Activated T-cell treated with anti-CD3 and anti-CD28 coated beads, Interleukin-2, amount 50 U/mL, for 1 hour (primary cell): ENCODE measurements at places on chromosomes 6 and 20.

GRCh38 chr20:24096864-24097450 lies 108.4 kb upstream of the GGTLC1 start:
- DNase-seq, result no peak

DNA sequence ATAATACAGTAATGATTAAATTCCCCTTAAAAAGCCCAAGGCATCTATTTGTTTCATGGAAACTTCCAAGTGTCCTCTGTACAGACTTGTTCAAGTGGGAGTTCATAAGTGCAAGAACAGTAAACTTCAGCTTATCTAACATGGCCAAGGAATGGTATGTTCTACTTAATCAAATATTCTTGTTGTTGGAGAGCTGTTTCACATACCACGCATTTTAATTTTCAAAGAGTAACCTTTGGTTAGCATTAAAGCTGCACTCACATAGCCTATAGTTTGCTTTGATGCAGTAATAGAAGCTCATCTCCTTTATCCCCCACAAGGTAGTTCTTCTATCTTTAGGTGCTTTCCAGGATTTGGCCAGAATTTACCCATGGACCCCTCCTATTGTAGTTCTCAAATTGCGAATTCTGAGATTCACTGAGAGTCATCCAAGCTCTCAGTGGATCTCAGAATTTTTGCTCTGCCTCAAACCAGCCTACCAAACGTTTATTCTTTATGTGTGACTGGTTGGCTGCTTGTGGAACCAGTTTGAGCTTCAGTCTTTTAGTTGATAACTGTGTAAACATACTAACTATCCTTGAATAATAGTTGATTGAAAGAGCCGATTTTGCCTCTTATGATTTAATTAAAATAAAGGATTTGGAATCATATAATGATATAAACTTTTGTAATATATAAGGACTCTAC lies 668.0 kb upstream of the FLRT3 start:
- no peak for DNase-seq

- no peak for DNase-seq
These were observed 446.4 kb upstream of the FLRT3 start for GRCh38 chr20:14783766-14784165.

DNA sequence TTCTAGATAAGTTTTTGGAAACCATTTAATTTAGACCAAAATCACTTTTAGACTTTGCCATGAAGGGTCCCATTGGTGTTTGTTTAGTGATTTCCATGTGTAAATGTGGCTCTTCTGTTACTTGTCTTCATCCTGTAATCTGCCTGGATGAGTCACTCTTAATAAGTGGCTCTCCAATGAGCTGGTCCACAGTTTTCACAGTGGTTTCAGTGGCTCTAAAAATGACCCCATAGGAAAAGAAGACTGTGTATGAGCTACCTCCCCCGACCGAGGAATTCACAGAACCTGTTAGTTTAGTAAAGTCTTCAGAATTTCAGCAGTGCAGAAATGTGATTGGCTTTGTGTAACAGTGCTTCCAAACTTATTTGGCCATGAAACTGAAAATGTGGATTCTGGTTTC lies 492.0 kb upstream of the MARCKS start:
- DNase-seq, result no peak

GRCh38 chr20:63774306-63774705 lies 34.7 kb downstream of the SLC2A4RG start:
- DNase-seq, result no peak

GRCh38 chr20:22716821-22717351 lies 132.5 kb upstream of the FOXA2 start:
- no peak for DNase-seq

- no peak for DNase-seq
These were observed 3.9 kb downstream of the APOBEC2 start for GRCh38 chr6:41056768-41057490.

DNA sequence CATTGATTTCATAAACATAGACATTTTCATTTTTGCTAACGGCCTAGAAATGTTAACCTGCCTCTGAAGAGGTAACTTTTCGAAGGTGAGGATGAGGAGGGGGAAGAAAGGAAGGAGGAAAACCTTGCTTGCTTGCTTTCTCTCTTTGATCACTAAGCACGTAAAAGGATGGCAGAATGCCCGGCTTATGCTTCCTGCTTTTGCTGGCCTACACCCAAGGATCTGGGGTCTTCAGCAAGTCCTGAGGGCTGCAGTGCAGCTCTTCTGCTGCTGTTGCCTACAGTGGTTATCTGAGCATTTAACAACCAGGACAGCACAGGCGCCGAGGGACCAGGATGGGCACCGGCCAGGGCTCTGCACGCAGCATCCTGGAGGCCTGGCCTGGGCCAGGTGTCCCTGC lies 150.8 kb upstream of the TAB2 start:
- DNase-seq, result no peak

GRCh38 chr6:99349171-99350141 lies at the start of gene FAXC:
Gene FAXC, minus strand, starts transcription at chr6:99349674. Its CDS starts 302 bp downstream, at chr6:99349372.
- no peak for DNase-seq
